ENCODE measurements at places on chromosomes 7 and 10. TPM values are rescaled to one million over a fixed set of nuclear protein-coding genes. Genes with fewer than 3 reads are reported as not detected.

DNA sequence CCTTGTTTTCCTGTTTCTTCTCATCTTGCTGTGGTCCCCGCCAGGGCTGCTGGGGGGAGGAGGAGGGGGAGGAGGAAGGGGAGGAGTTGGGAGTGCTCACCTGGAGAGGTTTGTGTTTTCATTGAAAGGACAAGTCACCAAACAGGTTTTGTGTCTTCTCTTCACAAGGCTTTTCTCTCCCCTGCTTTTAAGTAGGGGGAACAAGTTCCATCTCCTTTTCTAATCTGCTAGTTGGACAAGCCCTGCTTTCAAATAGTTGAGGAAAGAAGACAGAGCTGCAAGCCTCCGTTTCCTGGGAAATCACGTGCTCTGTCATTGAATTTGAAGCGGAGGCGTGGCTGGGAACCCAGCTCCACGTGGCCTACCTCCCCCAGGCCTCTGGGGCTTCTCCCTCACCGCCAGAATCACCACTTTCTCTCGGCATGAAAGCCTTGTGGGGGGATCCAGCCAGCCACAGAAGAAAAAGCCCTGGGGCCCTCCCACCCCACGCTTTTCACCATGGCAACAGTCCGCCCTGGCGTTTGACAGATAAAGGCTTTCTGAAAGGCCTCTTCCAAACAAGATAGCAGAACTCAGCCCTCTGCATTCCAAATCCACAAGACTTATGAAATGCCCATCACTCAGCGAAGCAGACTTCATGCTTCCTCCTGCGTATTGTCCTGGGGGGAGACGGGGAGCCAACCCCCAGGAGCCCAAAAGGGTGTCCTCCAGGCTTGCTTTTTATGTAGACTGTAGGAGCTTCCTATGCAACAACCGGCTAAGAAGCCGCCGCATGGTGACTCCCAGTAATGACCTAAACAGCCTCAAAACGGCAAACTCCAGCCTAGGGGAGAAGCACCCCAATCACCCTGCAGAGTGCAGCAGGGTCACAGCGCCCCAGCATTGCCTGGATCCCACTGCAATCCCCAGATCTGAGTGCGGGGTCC, 51.7 kb downstream of the PROSER2 start:
- H3K27me3 ChIP-seq: no peaks in the 10 kb centered on the region
- H3K36me3 ChIP-seq: no peaks in the 10 kb centered on the region
- peaks cover 44% of the 10 kb centered on the region for H3K4me1 ChIP-seq
- DNase-seq: peak; percentile 69
- no peak overlapping the region for H3K27ac ChIP-seq

Gene ITPRID1
- total RNA-seq: not detected

DNA sequence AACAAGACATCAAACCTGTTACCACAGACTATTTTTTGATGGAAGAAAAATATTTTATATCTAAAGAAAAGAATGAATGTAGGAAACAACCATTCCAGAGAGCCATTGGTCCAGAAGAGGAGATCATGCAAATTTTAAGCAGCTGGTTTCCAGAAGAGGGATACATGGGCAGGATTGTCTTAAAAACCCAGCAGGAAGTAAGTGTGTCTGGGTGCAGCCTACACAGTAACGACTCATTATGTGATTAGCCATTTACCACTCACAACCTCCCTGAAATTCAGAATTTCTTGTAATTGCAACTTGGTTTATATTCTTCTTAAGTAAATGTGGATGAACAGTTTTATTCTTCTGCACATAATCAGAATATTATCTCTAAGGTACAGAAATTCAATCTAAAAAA, 46.2 kb downstream of the NOC3L start:
- no peak overlapping the region for H3K4me3 ChIP-seq
- peaks cover 7% of the 10 kb centered on the region for H3K4me1 ChIP-seq
- H3K36me3 ChIP-seq: peaks cover 14% of the 10 kb centered on the region

DNA sequence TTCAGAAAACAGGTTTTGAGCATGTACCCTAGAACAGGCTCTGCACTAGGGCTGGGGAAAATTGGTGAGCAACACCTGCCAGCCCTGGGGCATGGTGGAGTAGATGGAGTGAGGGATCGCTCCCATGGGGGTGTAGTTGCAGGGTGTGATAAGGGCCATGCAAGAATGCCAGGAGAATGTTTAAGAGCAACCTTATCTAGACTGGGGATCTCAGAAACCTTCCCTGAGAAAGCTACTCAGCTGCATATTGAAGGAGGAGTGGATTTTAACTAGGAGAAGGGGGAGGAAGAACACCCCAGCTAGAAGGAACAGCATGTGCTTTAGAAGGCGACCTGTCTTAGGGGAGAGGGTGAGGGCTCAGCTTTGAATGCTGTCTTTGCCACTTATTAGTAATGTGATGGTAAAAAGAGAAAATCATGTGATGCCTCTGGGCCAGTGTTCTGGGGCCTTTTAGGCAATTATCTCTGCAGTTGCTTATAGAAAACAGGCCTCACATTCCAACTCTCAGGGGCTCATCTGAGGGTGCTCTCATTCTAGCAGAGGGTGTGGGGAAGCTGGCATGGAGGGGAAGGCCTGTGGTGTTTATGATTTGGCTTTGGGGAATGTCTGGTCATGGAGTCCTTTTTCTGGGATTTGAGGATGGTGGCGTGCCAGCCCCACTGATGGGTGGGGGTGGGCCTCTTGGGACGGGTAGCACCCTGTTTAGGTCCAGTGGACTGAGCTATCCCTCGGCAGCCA, 225.4 kb downstream of the BMPER start:
- H3K27me3 ChIP-seq: no peaks in the 10 kb centered on the region
- H3K27ac ChIP-seq: no peak overlapping the region
- H3K4me1 ChIP-seq: no peaks in the 10 kb centered on the region
- no peak overlapping the region for H3K4me3 ChIP-seq
- no peak for DNase-seq
- H3K36me3 ChIP-seq: no peaks in the 10 kb centered on the region

Measured in right atrium auricular region (tissue), 2 donors.